ENCODE measurements at places on chromosomes 4 and X.

DNA sequence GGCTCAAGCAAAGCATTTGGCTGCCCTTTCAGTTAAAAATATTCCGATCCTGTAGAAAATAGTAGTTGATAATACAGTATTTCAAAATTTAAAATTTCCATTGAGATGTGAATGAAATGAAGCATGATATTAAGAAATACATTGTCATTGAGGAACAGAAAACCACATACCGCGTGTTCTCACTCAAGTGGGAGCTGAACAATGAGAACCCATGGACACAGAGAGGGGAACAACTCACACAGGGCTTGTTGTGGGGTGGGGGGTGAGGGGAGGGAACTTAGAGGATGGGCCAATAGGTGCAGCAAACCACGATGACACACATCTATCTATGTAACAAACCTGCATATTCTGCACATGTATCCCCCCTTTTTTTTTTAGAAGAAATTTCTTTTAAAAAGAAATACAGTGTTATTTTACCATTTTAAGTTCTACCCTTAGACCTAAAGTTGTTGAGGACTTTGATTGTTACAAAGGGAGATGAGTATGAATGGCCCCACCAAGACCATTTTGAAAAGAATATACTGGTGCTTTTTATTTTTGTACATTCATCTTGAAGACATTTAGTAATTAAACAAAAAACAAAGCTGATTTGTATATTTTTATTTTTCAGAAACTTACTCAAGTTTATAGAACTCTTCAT, 52.0 kb upstream of the IL13RA1 start:
- DNase-seq = no peak

GRCh38 chrX:55816023-55816422, 98.5 kb downstream of the RRAGB start:
- DNase-seq = no peak

DNA sequence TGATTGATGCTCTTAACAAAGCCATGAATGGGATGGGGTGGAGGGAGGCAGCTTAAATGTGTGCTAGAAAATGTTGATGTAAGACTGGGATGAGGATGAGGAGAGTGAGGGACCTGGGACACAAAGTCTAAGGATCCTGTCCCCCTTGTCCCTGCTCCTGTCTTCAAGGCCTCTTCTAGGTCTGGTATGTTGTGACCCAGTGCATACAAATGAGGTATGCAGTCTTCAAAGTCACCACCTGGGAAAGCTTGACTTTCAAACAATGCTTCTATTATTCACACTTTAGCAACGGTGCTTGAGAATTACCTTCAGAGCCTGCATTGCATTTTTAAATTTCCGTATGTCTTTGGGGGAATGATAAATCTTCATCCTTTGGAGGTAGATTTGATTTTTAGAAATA, 88.4 kb upstream of the SLC34A2 start:
- no peak for DNase-seq

- no peak for DNase-seq
Observed at GRCh38 chr4:82569076-82569475, 7.3 kb upstream of the TMEM150C start.

DNA sequence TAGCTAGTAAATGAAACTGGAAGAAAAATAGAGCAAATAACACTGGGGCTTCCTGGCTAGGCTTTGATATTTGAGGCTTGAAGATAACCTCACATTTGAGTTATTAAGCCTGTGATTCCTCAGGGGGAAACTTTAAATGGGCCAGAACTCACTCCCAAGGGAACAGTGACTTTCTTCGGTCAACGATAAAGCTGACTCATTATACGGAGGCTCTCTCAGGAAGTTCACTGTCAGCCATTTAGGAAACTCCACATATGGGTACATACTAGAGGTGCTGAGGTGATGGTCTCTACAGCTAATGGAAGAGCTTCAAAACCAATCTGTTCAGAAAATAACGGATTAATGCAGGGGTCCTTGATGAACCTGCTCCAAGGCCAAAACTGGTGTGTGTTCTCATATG, 120.8 kb downstream of the SH2D1A start:
- no peak for DNase-seq

DNA sequence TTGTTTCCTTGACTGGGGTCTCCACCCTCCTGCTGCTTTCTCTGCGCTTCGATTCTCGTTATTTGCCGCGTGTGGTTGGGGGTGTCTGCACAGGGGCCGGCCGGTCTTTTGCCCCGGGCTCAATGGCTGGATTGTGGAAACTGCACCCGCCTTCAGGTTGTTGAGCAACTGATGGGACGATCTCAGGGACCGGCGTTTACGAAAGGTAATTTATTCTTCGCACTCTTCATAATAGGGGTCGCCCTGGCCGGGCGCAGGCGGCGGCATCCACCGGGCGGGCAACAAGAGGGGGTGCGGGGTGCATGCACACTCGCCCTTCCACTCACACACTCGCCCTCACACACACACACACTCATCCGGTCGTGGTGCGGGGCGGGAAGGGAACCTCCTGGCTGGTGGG, 1.4 kb downstream of the ADGRL3 start:
- no peak for DNase-seq

GRCh38 chr4:76590798-76591281, 155.8 kb downstream of the SHROOM3 start:
- no peak for DNase-seq

GRCh38 chr4:154490234-154490582, 1.4 kb downstream of the DCHS2 start:
- DNase-seq = peak; percentile 30

GRCh38 chr4:3660928-3661515, 105.2 kb upstream of the ADRA2C start:
- DNase-seq = no peak

DNA sequence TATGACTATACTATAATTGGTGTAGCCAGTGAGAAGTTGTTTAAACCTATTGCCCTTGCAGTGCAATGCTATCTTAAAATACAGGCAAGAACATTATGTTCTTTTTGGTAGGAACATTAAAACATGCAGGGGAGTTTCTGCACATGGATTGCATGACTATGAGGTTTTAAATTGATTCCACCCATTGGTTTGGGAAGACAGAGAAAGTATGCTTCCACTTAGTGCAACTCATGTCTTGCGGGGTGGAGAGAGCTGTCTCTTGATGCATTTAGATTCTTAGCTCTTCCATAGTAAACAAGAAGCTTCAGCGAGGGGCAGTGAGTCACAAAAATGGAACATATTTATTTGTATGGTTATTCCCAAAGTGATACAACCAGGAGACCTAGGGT, 39.5 kb upstream of the RASL11B start:
- no peak for DNase-seq

- DNase-seq = no peak
Observed at GRCh38 chrX:106698693-106699092, 27.8 kb upstream of the RNF128 start.

DNA sequence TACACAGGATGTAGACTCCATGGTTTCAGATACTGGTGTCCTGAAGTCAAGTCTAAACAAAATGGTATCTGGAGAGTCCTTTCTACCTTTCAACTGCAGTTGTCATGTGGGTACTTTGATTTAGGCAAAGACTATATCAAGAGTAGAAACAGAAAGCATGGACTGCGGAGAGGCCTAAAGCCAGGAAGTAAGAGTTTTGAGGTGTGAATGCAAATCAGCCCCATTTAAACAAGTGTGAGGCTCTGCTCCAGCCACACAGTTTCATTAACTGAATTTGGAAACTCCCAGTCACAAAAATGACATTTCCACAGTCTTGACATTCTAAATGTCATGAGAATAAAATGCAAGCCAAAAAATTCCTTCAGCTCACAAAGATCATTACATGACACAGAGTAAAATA, 87.2 kb upstream of the MCF2 start:
- no peak for DNase-seq

DNA sequence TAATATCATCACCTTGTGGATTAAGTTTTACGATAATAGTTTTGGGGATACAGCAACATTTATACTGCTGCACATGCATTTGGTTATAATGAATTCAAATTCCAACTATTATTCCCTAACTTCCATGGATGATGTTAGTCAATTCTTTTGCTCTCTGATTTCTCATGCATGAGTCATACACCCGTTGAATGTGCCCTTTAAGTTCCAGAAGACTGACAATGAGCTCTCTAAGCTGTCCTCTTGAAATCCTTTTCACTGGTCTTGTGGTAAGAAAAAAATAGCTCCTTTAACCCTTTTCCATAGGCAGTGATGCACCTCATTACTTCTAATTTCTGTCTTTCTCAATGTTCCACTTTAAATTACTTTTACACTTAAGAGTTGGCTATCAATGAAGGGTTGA, 1095.2 kb upstream of the POU3F4 start:
- DNase-seq = no peak

DNA sequence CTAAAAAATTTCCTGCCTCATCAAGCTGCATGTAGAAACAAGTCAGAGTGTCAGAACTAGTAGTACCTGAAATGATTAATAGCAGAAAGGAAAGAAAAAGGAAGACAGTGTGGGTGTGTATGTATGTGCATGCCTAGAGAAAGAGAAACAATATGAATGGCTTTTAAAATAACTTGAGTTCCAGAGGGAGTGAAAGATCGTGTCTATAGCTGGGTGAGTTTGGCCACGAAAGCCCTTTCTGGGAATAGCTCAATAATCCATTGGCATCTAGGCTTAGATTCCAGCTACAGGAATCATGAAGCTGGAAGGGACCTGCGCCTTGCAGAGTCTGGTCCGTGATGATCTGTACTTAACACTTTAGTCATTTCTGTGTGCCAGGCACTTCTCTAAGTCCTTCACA, 195.6 kb downstream of the RAPGEF2 start:
- DNase-seq = no peak

DNA sequence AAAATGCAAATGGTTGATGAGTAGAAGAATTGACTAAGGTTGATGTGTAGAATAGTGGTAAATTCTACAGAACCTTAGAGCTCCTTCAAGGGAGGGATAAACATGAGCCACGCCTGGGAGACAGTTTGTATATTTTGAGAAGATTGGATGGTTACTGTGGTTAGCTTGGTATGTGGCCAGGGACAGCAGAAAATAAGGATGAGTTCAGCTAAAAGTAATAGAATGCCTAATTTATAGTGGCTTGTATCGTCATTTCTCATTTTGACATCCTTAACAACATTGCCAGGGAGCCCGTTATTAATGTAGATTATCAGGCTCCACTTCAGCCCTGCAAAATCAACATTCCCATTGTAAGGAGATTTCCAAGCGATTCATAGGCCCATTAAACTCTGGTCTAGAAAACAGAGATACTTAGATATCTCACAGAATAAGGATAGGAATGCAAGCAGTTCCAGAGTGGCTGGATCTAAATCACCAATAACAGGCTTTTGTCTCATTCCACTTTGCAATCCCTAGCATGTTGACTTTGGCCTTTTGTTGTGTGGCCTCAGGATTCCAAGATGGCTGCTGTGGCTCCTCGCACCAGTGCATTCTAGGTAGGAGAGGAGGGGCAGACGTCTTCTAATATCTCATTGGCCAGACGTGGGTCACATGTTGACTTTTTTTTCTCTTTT, 6.4 kb upstream of the PTTG2 start:
- DNase-seq = no peak

GRCh38 chrX:11458170-11458569, 165.0 kb downstream of the AMELX start:
- DNase-seq = no peak

DNA sequence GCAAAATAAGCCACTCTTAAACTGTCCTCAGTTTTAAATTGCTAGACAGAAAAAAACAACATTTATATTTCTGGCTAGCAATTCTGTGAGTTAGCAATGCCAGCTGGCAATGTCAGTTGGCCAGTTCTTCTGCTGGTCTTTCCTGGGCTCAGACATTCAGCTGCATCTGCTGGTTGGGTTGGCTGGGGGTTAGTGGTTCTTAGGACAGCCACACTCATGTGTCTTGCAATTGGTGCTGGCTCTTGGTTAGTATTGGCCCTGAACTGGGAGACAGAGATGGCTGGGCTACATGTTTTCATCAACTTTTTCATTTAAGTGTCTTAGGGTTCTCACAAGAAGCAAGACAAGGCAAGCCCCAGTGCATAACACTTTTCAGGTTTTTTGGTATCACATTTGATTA, 48.0 kb upstream of the PDLIM5 start:
- no peak for DNase-seq

- no peak for DNase-seq
Observed at GRCh38 chr4:55727746-55728145, 91.6 kb upstream of the NMU start.

DNA sequence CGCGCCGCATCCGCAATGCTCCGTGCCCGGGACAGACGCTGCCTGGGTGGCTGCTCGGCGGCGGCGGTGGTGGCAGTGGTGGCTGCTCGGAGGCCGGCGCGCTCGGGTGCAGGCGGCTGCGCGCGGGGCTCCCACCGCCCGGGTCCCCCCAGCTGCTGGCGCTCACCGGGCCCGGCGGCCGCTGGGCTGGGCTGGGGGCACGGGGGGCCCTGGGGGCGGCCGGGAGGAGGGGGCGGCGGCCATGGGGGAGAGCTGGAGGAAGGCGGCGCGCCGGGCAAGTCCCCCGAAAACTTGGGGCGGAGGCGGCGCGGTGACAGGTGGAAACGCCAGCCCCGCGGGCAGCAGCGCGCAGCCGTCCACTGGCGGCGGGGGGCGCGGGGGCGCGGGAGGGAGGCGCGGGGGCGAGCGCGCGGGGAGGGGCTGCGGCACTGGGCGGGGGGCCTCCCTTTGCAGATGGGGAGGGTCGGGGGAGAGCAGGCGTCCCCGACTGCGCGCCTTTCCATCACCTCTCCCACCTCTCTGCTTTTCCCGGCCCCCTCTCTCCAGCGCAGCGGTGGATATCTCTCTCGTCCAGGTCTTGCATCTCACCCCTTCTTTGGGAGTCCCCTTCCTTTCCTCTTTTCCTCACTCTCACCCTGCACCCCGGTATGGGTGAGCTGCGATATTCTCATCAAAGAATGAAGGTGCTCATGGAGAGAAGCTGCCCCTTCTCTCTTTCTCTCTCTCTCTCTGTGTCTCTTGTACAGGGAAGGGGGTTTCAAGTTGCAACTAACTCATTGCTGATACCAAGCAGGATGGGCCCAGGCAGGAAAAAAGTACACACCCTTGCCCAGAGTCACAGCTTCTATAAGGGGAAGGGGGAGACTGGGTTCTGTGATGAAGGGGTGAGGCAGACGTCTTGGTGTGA, 83.7 kb upstream of the DHRSX start:
- no peak for DNase-seq

GRCh38 chr4:6824071-6824470, 41.5 kb downstream of the KIAA0232 start:
- no peak for DNase-seq

- no peak for DNase-seq
Observed at GRCh38 chr4:22573198-22573597, 57.3 kb upstream of the ADGRA3 start.

GRCh38 chrX:34810364-34810763, 132.2 kb upstream of the FAM47B start:
- no peak for DNase-seq

GRCh38 chr4:98170035-98170434, 26.8 kb upstream of the STPG2 start:
- DNase-seq = no peak

DNA sequence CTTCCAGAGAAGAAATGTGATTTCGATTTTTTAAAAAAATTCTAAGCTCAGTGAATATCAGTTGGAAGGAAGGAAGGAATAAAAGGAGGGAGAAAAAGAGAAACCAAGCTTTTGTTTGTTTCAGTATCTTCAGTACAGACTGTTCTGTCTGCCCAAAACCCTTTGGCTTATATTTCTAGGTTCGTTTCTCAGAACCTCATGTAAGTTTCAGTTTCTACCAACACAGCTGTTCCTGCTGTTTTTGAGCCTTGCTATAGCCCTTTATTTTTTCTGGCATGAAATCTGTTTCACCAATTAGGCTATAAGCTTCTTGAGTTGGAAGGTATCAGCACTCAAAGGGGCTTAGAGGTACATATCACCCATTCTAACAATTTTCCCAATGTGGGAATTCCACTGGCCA, 157.9 kb downstream of the GBA3 start:
- no peak for DNase-seq

- no peak for DNase-seq
Observed at GRCh38 chrX:15744181-15744867, 6.3 kb downstream of the CA5B start.

- no peak for DNase-seq
Observed at GRCh38 chrX:97358941-97359340, 475.2 kb downstream of the RPA4 start.
